Hair follicular keratinocyte (primary cell): ENCODE measurements at places on chromosomes 6 and 20. TPM values are rescaled to one million over a fixed set of nuclear protein-coding genes. Genes with fewer than 3 reads are reported as not detected.

The SRSF12 gene
- total RNA-seq = 0.19 and 1.1 TPM in 2 replicates

The C20orf202 gene
- not detected in 2 replicates for total RNA-seq

The DNMT3B gene
- 4.7 and 5.0 TPM in 2 replicates for total RNA-seq

The TMEM217 gene
- 0.23 and 1.2 TPM in 2 replicates for total RNA-seq

The LY6G6D gene
- not detected in 2 replicates for total RNA-seq

The AHI1 gene
- 3.6 and 6.1 TPM in 2 replicates for total RNA-seq

The IRAK1BP1 gene
- 2.4 and 2.7 TPM in 2 replicates for total RNA-seq

The MATN4 gene
- not detected in 2 replicates for total RNA-seq

The FOXP4 gene
- total RNA-seq = 3.4 and 5.9 TPM in 2 replicates

The HSPA1A gene
- 37.6 and 59.1 TPM in 2 replicates for total RNA-seq

The BTN1A1 gene
- not detected in 2 replicates for total RNA-seq

The ADGRG6 gene
- 17.7 and 19.3 TPM in 2 replicates for total RNA-seq
